Stimulated activated CD8-positive, alpha-beta memory T cell treated with anti-CD3 and anti-CD28 coated beads, Interleukin-15, amount 100 ng/mL, for 4 hours (primary cell): ENCODE measurements at places on chromosomes 6 and 20.

GRCh38 chr6:156729248-156729647 lies 47.9 kb upstream of the ARID1B start:
- DNase-seq, result no peak

DNA sequence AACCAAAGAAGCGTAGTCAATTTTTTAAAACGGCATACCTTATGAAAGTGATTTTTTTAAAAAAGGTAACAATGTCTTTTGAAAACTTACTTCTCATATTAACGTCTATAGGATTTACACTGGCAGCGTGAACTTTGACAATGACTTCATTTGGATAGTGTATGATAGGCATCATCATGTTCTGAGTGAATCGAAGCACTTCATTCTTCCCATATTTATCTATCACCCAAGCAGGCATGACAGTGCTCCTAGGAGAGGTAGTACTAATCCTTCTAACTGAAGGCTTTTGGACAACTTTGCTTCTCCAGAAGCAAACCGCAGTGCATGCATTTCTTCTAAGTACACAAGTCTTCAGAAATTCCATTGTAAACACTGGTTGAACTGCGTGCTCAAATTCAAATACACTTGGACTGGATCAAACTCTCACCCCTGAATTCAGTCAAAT lies 618 bp downstream of the RTN4IP1 start:
- DNase-seq, result no peak

DNA sequence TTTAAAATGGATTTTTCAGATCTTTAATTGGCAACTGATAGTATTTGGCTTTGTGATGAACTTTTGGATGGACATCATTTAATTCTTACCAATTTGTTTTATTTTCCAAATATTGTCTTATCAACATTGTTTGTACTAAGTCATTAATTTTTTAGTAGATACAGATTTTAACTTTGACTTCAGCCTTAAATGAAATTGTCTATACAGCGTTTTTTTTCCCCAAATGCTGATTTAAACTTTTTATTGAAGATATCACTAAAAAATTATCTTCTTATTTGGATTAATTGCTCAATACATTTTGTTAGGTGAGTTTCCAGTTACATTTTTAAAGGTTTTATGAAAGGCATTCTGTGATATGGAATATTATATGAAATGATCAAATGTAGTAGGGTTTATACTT lies 123.6 kb upstream of the MMS22L start:
- DNase-seq, result no peak

- no peak for DNase-seq
These were observed 105.1 kb upstream of the PRL start for GRCh38 chr6:22401932-22402331.

GRCh38 chr6:88006557-88006956 lies 41.1 kb upstream of the SPACA1 start:
- no peak for DNase-seq
